ENCODE measurements at places on chromosomes 4 and X.

DNA sequence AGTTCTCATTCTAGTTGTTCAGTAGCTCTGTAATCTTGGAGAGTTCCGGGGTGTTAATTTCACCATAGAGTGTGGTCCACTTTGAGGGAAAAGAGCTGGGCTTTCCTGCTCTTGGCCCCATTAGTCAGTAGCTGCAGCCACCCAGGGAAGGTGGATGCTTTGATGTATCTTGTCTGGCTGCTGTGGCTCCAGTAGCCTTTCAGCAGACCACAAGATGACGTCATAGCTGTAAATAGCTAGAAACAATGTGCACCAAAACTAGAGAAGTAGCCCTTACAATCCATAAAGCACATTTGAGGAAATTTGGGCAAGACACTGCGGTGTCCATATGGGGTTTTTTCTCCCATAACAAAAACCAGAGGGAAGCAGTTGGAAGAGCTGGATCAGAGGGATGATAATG lies 32.9 kb upstream of the PRPS2 start:
- no peak for DNase-seq
- H3K4me1 ChIP-seq = no peaks in the 10 kb centered on the region
- H3K27ac ChIP-seq = no peak overlapping the region
- H3K27me3 ChIP-seq = peaks cover 3% of the 10 kb centered on the region

DNA sequence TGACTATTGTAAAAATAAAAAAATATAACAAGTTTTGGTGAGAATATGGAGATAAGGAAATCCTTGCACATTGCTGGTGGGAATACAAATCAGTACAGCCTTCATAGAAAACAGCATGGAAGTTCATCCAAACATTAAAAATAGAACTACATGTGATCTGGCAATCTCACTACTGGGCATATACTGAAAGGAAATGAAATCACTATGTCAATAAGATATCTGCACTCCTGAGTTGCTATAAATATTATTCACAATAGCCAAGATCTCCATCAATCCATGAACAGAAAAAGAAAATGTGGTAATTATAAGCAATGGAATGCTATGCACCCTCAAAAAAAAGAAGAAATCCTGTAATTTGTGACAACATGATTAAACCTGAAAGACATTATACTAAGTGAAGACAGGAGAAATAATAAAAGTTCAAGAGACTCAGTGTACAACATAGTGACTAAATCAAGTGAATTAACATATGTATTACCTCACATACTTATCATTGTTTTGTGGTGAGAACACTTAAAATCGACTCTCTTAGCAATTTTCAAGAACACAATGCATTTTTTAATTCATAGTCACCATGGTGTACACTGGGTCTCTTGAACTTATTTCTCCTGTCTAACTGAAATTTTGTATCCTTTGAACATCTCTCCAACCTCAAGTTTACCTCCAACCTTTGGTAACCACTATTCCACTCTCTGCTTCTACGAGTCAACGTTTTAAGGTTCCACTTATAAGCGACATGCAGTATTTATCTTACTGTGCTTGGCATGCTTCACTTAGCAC lies 1703.7 kb upstream of the AGA start:
- no peak overlapping the region for H3K4me3 ChIP-seq
- H3K36me3 ChIP-seq = no peaks in the 10 kb centered on the region
- peak; percentile 7 for DNase-seq
- H3K27me3 ChIP-seq = no peaks in the 10 kb centered on the region
- H3K4me1 ChIP-seq = no peaks in the 10 kb centered on the region
- H3K27ac ChIP-seq = peak overlapping the region; percentile 65

GRCh38 chr4:5719350-5720055 lies 8.5 kb downstream of the EVC start:
- no peaks in the 10 kb centered on the region for H3K27me3 ChIP-seq
- DNase-seq = no peak
- H3K27ac ChIP-seq = no peak overlapping the region
- peaks cover 42% of the 10 kb centered on the region for H3K4me1 ChIP-seq

- H3K4me1 ChIP-seq = no peaks in the 10 kb centered on the region
- H3K27me3 ChIP-seq = no peaks in the 10 kb centered on the region
Measured at GRCh38 chr4:149247164-149247563, 568.5 kb downstream of the IQCM start.

DNA sequence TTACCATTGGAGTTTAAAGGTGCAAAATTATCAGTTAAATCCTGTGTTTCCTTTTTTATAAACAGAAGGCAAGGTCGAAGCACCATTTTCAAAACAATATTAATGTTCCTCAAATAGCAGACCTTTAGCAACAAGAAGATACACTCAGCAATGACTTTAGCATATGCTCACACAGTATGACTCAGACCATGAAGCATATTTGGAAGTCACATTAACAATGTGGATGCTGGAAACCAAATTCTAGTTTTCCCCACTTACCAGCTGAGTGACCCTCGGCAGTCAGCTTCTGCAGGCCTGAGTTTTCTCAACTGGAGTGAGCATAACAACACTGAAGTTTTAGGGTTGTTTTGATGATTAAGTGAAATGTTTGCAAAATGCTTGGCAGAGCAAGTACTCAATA lies 130.5 kb downstream of the ANK2 start:
- no peaks in the 10 kb centered on the region for H3K36me3 ChIP-seq
- H3K27ac ChIP-seq = no peak overlapping the region
- H3K4me1 ChIP-seq = no peaks in the 10 kb centered on the region

GRCh38 chr4:117664706-117665444 lies 369.4 kb upstream of the NDST3 start:
- no peaks in the 10 kb centered on the region for H3K36me3 ChIP-seq
- no peaks in the 10 kb centered on the region for H3K27me3 ChIP-seq
- peaks cover 2% of the 10 kb centered on the region for H3K4me1 ChIP-seq
- peak; percentile 28 for DNase-seq
- no peak overlapping the region for H3K4me3 ChIP-seq

GRCh38 chrX:49988143-49988542 lies 65.7 kb downstream of the CLCN5 start:
- no peaks in the 10 kb centered on the region for H3K36me3 ChIP-seq
- no peak for DNase-seq
- no peaks in the 10 kb centered on the region for H3K27me3 ChIP-seq
- no peak overlapping the region for H3K27ac ChIP-seq

DNA sequence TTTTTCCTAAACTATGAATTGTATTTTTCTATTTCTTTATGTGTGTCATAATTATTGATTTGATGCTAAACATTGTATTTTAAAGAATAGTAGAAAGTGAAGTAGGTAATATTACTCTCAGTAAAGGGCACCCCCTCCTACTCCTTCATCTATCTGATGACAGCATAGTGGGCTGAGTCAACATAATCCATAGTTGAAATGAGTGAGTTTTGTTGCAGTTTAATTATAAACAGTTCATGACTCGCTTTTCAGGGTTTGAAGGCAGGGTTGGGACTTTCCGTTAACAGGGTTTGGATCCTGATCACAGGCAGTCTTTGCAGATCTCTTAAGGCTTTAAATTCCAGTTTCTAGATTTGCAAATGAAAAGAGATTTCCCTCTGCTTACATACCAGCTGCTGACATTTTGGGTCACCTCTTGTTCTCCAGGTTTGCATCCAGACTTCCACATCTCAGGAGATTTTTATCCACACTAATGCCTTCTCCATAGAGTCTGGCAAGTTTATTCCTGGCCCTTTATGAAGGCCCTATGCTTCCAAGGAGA lies 54.0 kb upstream of the TACR3 start:
- H3K4me3 ChIP-seq = no peak overlapping the region
- no peak overlapping the region for H3K27ac ChIP-seq
- no peaks in the 10 kb centered on the region for H3K36me3 ChIP-seq
- no peak for DNase-seq
- no peaks in the 10 kb centered on the region for H3K4me1 ChIP-seq

DNA sequence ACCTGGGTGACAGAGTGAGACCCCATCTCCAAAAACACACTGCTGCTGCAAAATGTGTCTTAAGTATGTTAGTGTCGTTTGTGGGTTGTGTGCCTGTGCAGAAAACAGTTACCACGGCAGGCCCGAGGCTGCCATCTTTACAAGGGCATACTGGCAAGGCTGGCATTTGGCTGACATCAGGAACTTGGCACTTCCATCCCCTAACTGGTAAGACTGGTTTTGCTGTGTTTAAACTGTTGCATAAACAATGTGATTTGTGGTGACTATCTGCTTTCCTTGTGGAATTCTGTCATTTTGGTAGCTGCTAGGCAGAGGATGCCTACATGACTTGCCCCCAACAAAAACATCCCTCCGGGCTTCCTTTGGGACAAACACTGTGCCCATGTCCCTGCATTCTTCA lies 12.3 kb downstream of the LRP2BP start:
- H3K4me1 ChIP-seq = peaks cover 4% of the 10 kb centered on the region
- DNase-seq = no peak
- peaks cover 2% of the 10 kb centered on the region for H3K36me3 ChIP-seq
- no peak overlapping the region for H3K4me3 ChIP-seq
- H3K27me3 ChIP-seq = no peaks in the 10 kb centered on the region
- H3K27ac ChIP-seq = no peak overlapping the region

DNA sequence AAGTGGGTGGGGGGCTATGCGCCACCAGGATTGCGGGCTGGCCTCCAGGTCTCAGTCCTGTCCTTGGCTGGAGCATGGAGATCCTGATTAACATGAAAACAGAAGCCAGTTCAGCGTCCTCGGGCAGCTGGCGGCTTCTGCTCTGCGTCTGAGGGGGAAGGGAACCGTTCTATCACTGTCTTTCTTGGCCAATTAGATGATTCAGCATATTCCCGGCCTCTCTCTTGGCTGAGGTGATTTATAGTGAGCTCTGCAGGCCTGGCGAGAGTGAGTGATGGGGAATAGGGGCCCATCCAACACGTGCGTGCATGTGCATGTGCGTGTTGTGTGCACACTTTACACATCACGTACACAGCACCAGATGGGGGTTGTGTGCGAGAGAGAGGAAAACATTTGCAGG lies 145.8 kb upstream of the ATP6AP2 start:
- no peaks in the 10 kb centered on the region for H3K4me1 ChIP-seq
- no peaks in the 10 kb centered on the region for H3K27me3 ChIP-seq
- no peak overlapping the region for H3K27ac ChIP-seq
- H3K4me3 ChIP-seq = peak overlapping the region; percentile 24
- DNase-seq = peak; percentile 52
- H3K36me3 ChIP-seq = no peaks in the 10 kb centered on the region

GRCh38 chr4:110231869-110232268 lies 33.5 kb upstream of the ELOVL6 start:
- no peak overlapping the region for H3K4me3 ChIP-seq
- no peak overlapping the region for H3K27ac ChIP-seq
- H3K27me3 ChIP-seq = no peaks in the 10 kb centered on the region
- no peak for DNase-seq
- no peaks in the 10 kb centered on the region for H3K36me3 ChIP-seq
- H3K4me1 ChIP-seq = no peaks in the 10 kb centered on the region

DNA sequence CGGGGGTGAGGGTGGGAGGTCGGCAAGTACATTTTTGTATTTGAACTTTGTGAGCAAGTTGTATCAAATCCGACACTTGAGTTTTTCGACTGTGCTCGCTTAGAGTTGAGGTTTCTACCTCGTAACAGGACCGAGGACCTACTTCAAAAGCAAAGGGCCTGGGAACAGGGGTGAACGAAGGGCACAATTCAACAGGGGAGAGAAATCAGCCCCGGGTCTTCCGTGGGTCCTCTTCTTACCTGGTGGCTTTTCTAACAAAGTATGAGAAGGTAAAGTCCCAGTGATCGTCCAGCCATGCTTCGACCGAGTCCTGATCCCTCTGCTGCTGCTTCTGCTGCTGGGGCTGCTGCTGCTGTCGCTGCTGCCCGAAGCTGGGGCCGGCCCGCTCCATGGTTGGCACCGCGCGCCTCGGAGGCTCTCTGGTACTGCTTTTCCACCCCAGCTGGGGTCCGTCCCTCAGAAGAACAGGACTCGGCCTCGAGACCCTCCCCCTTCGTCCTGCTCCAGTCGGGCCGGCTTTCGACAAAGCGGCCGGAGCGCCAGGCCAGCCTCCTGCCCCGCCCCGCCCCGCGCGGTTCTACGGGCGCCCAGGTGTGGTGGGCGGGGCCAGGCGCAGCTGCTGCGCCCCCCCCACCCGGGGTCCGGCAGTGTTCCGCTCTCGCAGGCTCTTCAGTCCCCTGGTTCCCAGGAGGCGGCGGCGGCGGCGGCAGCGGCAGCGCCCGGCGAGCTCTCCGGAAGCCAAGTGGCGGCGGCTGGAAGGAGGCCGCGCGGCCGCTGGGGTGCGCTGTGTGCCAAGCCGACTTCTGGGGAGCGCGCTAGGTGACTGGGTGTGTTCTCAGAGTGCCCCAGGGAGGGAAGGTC lies at the start of gene PDE5A:
Gene PDE5A, minus strand, starts transcription at position 524 of the 861 bp plus-strand sequence. Its CDS starts 133 bp downstream, at position 391.
- peak within 1 kb of the TSS; percentile 67 for H3K4me3 ChIP-seq
- DNase-seq = peak; percentile 85
- peak within 1 kb of the TSS; percentile 64 for H3K27ac ChIP-seq
- no peaks in the 10 kb centered on the region for H3K36me3 ChIP-seq

DNA sequence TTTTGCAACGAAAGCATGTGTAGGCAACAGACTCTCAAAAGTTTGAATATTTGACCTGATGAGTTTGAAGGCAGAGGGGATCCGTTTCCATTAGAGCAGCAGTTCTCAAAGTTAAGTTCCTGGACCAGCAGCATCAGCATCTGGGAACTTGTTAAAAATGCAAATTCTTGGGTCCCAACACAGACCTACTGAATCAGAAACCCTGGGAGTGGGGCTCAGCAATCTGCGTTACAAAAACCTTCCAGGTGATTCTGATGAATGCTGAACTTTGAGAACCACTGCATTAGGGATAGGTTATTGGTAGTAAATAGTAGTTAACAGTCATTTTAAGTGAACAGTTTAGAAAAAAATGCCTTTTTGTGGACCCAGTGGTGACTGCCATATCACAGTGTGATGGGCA lies 98.8 kb downstream of the PDE5A start:
- peaks cover 3% of the 10 kb centered on the region for H3K4me1 ChIP-seq
- H3K27ac ChIP-seq = no peak overlapping the region
- DNase-seq = no peak
- no peaks in the 10 kb centered on the region for H3K27me3 ChIP-seq

GRCh38 chr4:72817012-72817411 lies 248.0 kb upstream of the ADAMTS3 start:
- no peak overlapping the region for H3K4me3 ChIP-seq
- H3K27ac ChIP-seq = no peak overlapping the region
- no peaks in the 10 kb centered on the region for H3K27me3 ChIP-seq

DNA sequence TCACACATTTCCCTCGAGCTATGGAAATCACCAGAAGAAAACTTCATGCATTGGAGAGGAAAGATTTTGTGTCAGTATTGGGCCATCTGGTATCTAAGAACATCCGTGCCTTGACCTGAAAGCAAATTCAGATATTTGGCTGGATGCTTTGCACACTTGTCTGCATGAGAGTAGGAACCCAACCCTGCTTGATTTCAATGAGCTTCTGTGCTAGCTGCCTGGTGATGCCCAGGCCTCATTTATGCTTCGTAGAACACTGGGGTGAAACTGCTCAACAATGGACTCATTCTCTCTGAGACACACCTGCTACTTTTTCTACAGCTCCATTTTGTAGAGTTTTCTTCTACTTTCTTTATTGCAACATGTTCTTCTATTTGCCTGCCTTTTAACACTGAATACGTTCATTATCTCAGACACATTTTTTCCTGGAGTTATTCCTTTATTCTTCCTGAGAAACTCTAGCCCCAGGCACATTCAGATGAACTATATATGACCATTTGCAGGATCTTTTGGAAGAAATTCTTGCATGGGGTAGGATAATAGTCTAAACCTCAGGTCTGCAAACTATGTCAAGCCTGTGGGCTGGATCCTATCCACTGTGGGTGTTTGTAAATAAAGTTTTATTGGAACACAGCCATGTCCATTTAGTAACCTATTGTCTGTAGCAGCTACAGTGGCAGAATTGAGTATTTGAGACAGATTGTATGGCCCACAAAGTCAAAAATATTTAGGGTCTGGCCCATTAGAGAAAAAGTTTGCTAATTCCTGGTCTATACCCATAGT lies 83.8 kb upstream of the CLCN4 start:
- H3K36me3 ChIP-seq = peaks cover 5% of the 10 kb centered on the region
- H3K4me1 ChIP-seq = no peaks in the 10 kb centered on the region
- no peaks in the 10 kb centered on the region for H3K27me3 ChIP-seq
- no peak for DNase-seq
